ENCODE measurements at places on chromosomes 1 and 21.

GRCh38 chr1:178051071-178051470 is 42.8 kb upstream of the RASAL2 start:
- DNase-seq: no peak

GRCh38 chr1:8571200-8571984 is 246.0 kb downstream of the RERE start:
- no peak for DNase-seq

DNA sequence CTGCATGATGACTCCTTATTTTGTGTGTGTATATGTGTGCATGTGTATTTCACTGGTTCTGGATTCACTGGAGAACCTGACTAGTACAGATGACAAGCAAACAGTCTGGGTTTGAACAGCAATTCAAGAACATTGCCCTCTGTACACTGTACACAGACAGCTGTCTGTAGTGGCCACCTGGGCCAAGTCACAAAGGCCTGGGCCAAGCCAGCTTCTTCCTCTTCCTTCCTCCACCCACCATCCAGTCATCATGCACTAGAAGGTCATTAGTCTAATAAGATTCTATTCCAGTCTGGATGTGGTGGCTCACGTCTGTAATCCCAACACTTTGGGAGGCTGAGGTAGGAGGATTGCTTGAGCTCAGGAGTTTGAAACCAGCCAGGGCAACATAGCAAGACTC is 155.9 kb downstream of the ELAVL4 start:
- DNase-seq: no peak

GRCh38 chr21:42406201-42406621 is 2.5 kb downstream of the UBASH3A start:
- DNase-seq: no peak
